ENCODE measurements at places on chromosomes 5 and 9. TPM values are rescaled to one million over a fixed set of nuclear protein-coding genes. Genes with fewer than 3 reads are reported as not detected.

- H3K4me3 ChIP-seq = no peak overlapping the region
- H3K27ac ChIP-seq = no peak overlapping the region
- H3K36me3 ChIP-seq = peaks cover 1% of the 10 kb centered on the region
- H3K27me3 ChIP-seq = no peaks in the 10 kb centered on the region
- H3K4me1 ChIP-seq = peaks cover 11% of the 10 kb centered on the region
Measured at GRCh38 chr9:34332076-34332964, 3.0 kb downstream of the NUDT2 start.

The LCP2 gene
- total RNA-seq = not detected

GRCh38 chr9:92378865-92379560, 25.4 kb downstream of the OGN start:
- no peak overlapping the region for H3K27ac ChIP-seq
- no peaks in the 10 kb centered on the region for H3K36me3 ChIP-seq
- H3K4me3 ChIP-seq = no peak overlapping the region
- DNase-seq = peak; percentile 38
- peaks cover 2% of the 10 kb centered on the region for H3K4me1 ChIP-seq

DNA sequence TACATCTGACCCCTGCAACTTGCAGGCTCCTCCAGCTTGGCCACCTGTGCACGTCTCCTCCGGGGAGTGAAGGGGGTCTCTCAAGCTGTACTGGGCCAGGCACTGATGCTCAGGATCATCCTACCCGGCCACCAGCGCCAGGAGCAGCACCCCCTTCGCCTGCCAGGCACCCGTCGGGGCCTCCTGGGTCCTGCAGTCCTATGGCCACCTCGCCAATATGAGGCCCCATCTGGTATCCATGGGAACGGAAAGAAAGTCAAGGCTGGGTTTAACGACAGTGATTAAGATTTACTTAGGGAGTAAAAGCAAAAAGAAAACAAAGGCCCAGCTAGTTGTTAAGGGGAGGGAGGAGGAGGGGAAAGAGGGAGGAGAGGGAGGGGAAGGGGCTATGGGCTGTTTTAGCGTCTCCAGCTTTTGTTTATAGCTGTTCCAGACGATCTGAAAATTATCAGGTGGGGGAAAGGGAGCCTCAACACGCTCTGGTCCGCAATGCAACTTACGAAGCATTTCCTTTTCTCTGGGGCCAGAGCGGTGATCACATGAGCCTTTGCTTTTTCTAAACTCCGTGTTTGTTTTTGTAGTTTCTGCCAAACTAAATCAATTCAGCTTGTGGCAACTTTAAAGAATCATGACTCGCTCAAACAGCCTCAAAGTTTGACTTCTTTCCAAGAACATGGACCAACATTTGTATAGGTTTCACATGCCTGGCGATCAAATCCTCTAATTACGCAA, 132.4 kb downstream of the ROR2 start:
- no peaks in the 10 kb centered on the region for H3K36me3 ChIP-seq
- peak overlapping the region; percentile 49 for H3K4me3 ChIP-seq
- peaks cover 11% of the 10 kb centered on the region for H3K4me1 ChIP-seq
- peak; percentile 93 for DNase-seq
- no peak overlapping the region for H3K27ac ChIP-seq

The FST gene
- total RNA-seq = 215 TPM

- no peak overlapping the region for H3K27ac ChIP-seq
- no peaks in the 10 kb centered on the region for H3K27me3 ChIP-seq
- H3K36me3 ChIP-seq = no peaks in the 10 kb centered on the region
- no peak for DNase-seq
- no peak overlapping the region for H3K4me3 ChIP-seq
- H3K4me1 ChIP-seq = no peaks in the 10 kb centered on the region
Measured at GRCh38 chr5:125478599-125478998, 732.2 kb upstream of the ZNF608 start.

- H3K27me3 ChIP-seq = no peaks in the 10 kb centered on the region
- H3K4me3 ChIP-seq = no peak overlapping the region
- no peaks in the 10 kb centered on the region for H3K4me1 ChIP-seq
- no peaks in the 10 kb centered on the region for H3K36me3 ChIP-seq
Measured at GRCh38 chr9:15010581-15010980, 100.4 kb upstream of the FREM1 start.

GRCh38 chr9:122370303-122370702, 521 bp upstream of the PTGS1 start:
- peaks cover 7% of the 10 kb centered on the region for H3K27me3 ChIP-seq
- no peaks in the 10 kb centered on the region for H3K36me3 ChIP-seq
- peaks cover 5% of the 10 kb centered on the region for H3K4me1 ChIP-seq
- no peak overlapping the region for H3K27ac ChIP-seq
- peak overlapping the region; percentile 66 for H3K4me3 ChIP-seq
- DNase-seq = no peak

DNA sequence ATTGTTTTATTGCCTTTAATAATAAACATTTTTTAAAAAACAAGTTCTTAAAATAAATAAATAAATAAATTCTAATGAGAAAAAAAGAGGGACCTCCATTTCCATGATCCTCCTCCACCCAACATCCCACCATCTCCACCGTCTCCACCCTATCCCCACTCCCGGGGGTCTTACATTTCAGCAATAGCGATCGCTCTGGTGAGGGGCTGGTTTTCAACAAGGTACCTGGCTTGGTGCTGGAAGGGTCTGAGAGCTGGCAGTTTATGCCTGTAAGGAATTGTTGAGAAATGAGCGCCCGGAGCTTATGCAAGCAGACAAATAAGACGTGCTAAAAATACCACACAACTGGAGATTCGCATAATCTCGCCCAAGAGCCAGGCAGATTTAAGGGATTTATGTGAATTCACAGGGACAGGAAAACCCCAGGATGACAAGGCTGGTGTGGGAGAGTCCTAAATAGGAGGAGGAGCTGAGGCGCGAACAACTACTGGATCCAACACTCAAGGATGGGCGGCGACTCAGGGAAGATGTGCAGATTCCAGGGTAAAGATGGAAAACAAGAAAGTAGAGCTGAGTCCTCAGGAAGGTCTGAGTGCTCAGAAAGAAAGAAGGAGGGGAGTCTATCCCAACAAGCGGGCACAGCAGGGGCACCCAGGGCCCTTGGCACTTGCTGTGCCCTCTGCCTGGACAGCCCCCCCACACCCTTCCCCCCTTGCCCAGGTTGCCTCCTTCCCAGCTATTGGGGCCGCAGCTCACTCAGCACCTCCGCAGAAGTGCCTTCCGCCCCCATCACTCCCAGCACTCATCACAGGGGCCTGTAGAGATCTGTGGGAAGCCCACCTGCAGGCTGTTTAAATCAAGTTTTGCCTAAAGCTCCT, 27.0 kb downstream of the TRIM14 start:
- H3K27me3 ChIP-seq = no peaks in the 10 kb centered on the region
- H3K27ac ChIP-seq = no peak overlapping the region
- peaks cover 4% of the 10 kb centered on the region for H3K4me1 ChIP-seq
- peak; percentile 89 for DNase-seq

The C1QTNF2 gene
- not detected for total RNA-seq

DNA sequence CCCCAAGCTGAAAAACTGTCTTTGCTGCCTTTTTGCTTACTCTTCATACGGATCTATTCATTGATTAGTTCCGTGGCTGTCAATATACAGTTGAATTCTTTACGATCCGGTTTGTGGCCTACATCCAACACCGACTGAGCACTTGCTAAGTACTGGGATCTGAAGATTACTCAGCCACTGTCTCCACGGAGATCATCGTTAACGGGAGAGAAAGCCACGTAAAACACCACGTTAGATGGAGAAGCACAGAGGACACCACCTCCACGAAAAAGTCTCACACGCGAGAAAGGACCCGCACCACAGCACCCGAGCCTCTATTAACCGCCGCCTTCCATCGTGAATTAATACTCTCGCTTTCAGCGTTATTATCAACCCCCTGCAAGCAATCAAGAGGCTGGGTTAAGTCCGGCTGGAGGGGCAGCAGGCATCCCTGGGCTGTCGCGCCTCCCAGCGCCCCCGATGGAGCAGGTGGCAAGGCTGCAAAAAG, 650 bp downstream of the ELP1 start:
- DNase-seq = no peak
- peak overlapping the region; percentile 75 for H3K27ac ChIP-seq
- peaks cover 16% of the 10 kb centered on the region for H3K4me1 ChIP-seq
- peak overlapping the region; percentile 97 for H3K4me3 ChIP-seq
- no peaks in the 10 kb centered on the region for H3K27me3 ChIP-seq
- H3K36me3 ChIP-seq = peaks cover 24% of the 10 kb centered on the region

GRCh38 chr5:61306531-61307131, 25.4 kb upstream of the ZSWIM6 start:
- H3K27me3 ChIP-seq = no peaks in the 10 kb centered on the region
- peak overlapping the region; percentile 58 for H3K4me3 ChIP-seq
- no peaks in the 10 kb centered on the region for H3K36me3 ChIP-seq
- DNase-seq = peak; percentile 81
- peak overlapping the region; percentile 94 for H3K27ac ChIP-seq

DNA sequence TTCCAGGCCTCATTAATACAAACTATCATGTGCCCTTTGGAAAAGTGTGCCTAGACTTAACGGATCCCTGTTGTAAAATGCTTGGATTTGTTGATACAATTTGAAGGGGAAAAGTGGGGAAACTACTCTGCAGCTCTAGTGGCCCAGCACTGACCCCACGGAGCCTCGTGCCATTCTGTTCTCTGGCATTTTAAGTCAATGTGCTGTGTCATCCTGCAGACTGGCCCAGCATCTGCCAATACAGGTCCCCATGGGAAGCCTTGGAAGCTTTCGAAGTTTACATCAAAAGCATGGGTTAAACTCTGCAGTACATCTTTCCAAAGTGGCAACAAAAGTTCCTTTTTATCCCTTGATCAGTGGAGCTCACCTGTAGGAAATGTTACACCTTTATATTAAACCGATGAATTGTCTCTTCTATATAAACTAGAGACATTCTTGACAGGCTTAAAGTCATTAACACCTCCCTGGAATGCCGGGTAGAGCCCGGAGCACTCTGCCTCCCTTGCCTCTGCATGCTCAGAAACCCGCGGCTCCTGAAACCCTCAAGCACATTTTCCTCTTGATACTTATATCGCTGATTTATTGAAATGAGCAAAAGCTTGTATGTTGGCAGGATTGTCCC, 596.0 kb upstream of the ADAMTS16 start:
- peak; percentile 6 for DNase-seq
- no peaks in the 10 kb centered on the region for H3K27me3 ChIP-seq
- H3K36me3 ChIP-seq = no peaks in the 10 kb centered on the region
- no peak overlapping the region for H3K4me3 ChIP-seq

The SLC2A8 gene
- 5.4 TPM for total RNA-seq

DNA sequence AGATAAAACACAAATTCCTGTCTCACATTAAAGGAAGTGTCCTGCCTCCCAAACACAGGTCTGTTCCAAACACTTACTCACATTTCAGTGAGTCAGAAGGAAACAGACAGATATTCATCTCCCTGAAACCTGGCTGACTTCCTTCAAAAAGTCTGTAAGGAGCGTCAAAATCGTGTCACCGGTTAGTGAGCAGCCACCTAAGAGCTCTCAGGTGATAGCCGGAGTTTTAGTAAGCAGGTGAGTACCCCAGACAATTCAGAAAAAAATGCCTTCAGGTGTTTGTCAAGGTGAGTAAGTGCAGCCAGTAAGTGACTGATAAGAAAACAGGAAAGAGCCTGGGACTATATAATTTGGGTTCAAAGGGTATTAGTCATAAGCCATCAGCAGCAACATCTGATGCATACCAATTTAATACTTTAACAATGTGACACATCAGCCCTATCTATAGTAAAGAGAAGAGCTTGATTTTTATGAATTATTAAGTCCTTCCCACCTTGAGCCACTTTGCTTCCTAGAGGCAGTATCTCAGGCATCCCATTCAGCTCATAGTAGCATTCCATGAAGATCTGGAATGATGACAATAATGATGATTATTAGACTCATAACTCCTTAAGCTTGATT, 1.3 kb upstream of the ITGA2 start:
- H3K36me3 ChIP-seq = peaks cover 4% of the 10 kb centered on the region
- DNase-seq = peak; percentile 81
- H3K27ac ChIP-seq = peak overlapping the region; percentile 31
- no peak overlapping the region for H3K4me3 ChIP-seq

- H3K4me1 ChIP-seq = no peaks in the 10 kb centered on the region
- peaks cover 5% of the 10 kb centered on the region for H3K36me3 ChIP-seq
- H3K4me3 ChIP-seq = no peak overlapping the region
- H3K27me3 ChIP-seq = no peaks in the 10 kb centered on the region
Measured at GRCh38 chr5:122816756-122817155, 28.7 kb upstream of the SNX24 start.

- peak; percentile 53 for DNase-seq
- peaks cover 11% of the 10 kb centered on the region for H3K27me3 ChIP-seq
- H3K4me1 ChIP-seq = no peaks in the 10 kb centered on the region
Measured at GRCh38 chr5:61702784-61703183, 370.7 kb downstream of the ZSWIM6 start.

GRCh38 chr5:66987126-66987525, 209.5 kb downstream of the CD180 start:
- no peak for DNase-seq
- no peaks in the 10 kb centered on the region for H3K27me3 ChIP-seq
- H3K4me3 ChIP-seq = no peak overlapping the region
- no peaks in the 10 kb centered on the region for H3K36me3 ChIP-seq
- H3K4me1 ChIP-seq = peaks cover 10% of the 10 kb centered on the region

- H3K36me3 ChIP-seq = no peaks in the 10 kb centered on the region
- H3K27ac ChIP-seq = no peak overlapping the region
- H3K4me3 ChIP-seq = no peak overlapping the region
- no peaks in the 10 kb centered on the region for H3K4me1 ChIP-seq
Measured at GRCh38 chr9:14058325-14058688, 255.6 kb downstream of the NFIB start.

- H3K4me1 ChIP-seq = peaks cover 8% of the 10 kb centered on the region
- no peak overlapping the region for H3K4me3 ChIP-seq
- H3K27me3 ChIP-seq = no peaks in the 10 kb centered on the region
Measured at GRCh38 chr9:109245310-109245897, 75.5 kb downstream of the EPB41L4B start.

The C9 gene
- total RNA-seq = 0.36 TPM

- H3K4me1 ChIP-seq = peaks cover 35% of the 10 kb centered on the region
- H3K27me3 ChIP-seq = no peaks in the 10 kb centered on the region
- H3K27ac ChIP-seq = peak overlapping the region; percentile 75
- no peaks in the 10 kb centered on the region for H3K36me3 ChIP-seq
- peak; percentile 80 for DNase-seq
Measured at GRCh38 chr5:54700986-54701578, 183.5 kb downstream of the SNX18 start.

DNA sequence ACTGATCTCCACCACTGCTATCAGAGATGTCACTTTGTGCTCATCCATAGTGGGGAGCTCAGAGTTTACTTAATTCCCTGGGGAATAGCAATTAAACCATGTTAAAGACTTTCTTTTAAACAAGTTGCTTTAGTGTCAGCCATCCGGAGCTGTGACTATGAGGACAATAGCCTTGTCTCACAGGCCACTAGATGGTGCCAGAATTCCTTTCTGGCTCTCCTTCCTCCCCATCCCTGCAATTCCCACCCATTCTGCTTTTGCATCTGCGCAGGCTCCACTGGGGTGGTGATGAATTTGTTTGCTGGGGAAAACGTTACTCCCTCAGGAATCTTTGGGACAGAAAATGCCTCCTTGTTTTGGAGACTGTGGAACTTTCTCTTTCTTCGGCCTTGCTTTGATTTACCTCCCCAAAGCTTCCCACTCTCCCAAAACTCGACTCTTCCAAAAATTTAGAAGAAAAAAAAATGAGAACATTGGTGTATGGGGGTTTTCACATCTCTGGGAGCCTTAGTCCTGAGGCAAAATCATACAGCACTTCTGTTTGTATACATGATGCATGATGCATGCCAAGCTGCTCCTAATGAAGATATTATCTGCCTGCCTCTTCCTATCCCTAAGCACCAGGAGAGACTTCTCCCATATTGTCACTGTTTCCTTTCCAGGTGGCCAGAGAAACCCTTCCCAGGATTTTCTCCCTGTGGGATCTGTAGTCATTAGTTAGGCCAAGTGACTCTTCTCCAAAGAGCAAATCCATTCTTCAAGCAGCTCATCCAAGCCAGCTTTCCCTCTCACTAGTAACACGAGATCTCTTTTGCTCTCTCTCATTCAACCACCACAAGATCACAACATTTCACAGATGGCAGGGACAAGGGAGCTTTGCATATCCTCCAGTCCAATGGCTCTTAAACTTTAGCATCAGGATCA, 466.1 kb downstream of the TLR4 start:
- H3K36me3 ChIP-seq = no peaks in the 10 kb centered on the region
- peak; percentile 35 for DNase-seq
- no peak overlapping the region for H3K27ac ChIP-seq
- H3K27me3 ChIP-seq = no peaks in the 10 kb centered on the region

Measured in osteoblast (primary cell).